ENCODE measurements at places on chromosomes 7 and 10. TPM values are rescaled to one million over a fixed set of nuclear protein-coding genes. Genes with fewer than 3 reads are reported as not detected.
A peak's percentile ranks its signal among the peaks of the same experiment; 100 is the strongest.

- no peak for DNase-seq
Observed at GRCh38 chr10:43078986-43079273, 2.1 kb downstream of the RET start.

DNA sequence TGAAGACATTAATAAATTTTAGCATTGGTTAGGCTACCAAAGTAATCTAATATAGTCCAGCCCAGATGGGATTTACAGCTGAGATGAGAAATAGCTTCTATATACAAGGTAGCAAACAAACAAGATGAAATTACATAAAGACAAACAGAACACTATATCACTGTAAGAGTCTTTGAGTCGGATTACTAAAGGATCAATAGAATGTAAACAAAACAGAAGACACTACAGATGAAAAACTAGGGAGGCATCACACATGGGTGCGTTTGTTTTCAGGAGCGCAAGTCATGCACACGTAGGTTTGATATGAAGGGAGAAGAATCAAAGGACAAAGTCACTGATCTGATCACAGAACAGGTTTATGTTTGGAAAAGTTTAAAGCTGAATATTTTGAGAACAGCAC is 26.5 kb downstream of the MPP7 start:
- no peak for DNase-seq

- DNase-seq, result no peak
Observed at GRCh38 chr7:114959931-114960330, 38.0 kb downstream of the MDFIC start.

DNA sequence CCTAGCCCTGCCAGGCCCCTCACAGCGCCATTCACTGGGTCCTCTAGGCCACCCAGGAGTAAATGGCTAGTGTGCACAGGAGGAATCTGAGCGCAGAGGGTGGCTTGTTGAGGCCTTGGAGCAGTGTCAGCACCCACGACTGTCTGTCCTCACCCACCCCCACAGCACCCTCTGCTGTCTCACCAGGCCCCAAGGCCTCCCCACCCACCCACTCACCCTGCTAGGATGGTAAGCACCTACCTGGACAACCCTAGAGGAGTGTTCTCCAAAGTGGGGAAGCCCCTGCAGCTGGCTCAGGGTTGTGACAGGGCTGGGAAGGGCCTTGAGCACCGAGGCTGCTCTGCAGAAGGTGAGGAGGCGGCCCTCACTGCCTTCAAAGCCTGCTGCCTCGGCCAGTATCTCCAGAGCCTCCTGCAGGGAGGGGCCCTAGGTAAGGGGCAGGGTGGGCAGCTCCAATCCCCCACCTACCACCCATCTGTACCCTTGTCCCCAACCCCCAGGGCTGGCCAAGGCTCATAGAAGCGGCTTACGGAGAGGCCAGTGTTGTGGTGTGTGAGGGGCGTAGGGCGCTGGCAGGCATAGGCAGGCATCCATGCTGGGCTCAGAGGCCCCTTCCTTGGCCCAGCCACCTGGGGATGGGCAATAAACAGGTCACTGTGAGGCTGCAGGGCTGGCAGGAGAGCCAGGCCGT is 2.9 kb downstream of the POLM start:
- no peak for DNase-seq

- DNase-seq, result no peak
Observed at GRCh38 chr7:95577137-95577536, 19.2 kb downstream of the PDK4 start.

DNA sequence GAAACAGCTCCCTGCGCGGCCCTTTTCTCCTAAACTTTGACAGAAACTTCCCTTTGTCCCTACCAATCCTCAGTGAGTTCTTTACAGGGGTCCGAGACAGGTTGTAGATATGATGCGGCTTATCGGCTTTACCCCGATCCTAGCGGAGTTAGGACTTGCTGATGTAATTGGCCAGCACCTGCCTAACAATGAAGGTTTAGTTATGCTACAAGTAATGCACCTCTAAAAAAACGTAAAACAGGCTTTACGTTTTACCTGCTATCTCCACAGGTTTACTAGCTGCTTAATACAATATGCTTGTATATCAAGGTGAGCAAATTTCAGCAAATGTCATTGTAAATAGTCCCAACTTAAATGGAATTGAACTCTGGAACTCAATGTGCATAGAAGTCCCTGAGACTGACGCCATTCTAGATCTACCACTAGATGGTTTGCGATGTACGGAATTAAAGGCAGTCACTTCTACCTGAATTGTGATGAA is 697 bp upstream of the SNX13 start:
- peak; percentile 31 for DNase-seq

DNA sequence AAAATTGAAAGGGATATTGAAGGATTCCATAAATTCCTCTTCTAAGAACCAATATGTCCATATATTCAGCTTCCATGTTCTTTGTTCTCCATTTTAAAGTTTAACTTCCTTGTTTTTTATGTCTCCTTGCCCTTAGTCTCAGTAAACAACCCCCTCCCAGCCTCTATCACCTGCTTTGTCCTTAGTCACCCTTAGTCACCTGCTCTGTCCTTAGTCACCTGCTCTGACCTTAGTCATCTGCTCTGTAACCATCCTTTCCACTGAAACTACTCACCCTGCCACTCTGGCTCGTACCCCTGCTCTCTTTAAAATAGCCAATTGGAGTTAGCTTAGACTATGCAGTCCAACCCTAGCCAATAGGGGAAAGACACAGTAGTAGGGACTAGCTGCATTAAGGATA is 136.2 kb upstream of the TMEM106B start:
- no peak for DNase-seq

The ELMO1 gene
- 11.4 TPM for polyA plus RNA-seq

The CAV1 gene
- polyA plus RNA-seq, result 26.0 TPM

The NUTM2B gene
- polyA plus RNA-seq, result 0.84 TPM

The MUC3A gene
- polyA plus RNA-seq, result 1.1 TPM
